Left ventricle myocardium superior (tissue), 1 donor: ENCODE measurements at places on chromosomes 7 and 10. TPM values are rescaled to one million over a fixed set of nuclear protein-coding genes. Genes with fewer than 3 reads are reported as not detected.

- DNase-seq: no peak
These were observed 9.9 kb downstream of the CNNM1 start for GRCh38 chr10:99339077-99339476.

DNA sequence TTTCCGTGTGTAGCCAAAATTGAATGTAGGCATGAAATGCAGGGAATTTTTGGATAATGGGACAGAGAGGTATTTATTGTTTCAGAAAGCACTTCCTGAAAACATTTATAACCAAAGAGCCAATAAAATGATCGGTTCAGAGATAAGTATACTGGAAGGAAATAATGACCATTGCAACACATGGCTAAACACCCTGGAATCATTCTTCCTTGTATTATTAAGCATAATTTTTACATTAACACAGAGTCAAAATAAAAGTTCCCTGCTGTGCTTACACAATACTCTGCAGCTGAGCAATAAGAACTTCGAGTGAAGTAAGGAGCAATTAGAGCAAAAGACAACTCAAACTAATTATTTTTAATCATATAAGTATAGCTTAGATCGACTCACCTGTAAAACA, 648.3 kb downstream of the TNS3 start:
- no peak for DNase-seq

- DNase-seq: no peak
These were observed 34.1 kb upstream of the TSPAN33 start for GRCh38 chr7:129110258-129110981.

GRCh38 chr10:117718986-117719920, 176.7 kb downstream of the EMX2 start:
- DNase-seq: no peak

- no peak for DNase-seq
These were observed 55.0 kb downstream of the LRRC4 start for GRCh38 chr7:127976056-127976737.

DNA sequence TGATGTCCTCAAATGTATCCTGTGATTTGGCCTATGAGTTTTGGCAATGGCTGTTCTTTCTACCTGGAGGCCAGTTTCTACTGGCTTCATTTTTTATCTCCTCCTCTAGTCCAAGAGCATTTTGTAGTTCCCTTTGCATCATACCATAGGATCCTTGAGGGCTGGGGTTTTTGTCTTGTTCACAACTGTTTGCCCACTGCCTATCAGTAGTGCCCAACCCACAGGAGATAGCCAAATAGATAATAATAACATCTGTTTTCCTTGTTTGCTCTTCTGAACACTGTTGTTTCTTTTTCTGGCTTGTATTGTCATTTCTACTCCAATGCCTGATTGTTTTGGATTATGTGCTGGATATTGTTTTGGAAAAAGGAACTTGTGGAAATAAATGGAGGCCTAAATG, 3.4 kb downstream of the CDK1 start:
- DNase-seq: no peak

DNA sequence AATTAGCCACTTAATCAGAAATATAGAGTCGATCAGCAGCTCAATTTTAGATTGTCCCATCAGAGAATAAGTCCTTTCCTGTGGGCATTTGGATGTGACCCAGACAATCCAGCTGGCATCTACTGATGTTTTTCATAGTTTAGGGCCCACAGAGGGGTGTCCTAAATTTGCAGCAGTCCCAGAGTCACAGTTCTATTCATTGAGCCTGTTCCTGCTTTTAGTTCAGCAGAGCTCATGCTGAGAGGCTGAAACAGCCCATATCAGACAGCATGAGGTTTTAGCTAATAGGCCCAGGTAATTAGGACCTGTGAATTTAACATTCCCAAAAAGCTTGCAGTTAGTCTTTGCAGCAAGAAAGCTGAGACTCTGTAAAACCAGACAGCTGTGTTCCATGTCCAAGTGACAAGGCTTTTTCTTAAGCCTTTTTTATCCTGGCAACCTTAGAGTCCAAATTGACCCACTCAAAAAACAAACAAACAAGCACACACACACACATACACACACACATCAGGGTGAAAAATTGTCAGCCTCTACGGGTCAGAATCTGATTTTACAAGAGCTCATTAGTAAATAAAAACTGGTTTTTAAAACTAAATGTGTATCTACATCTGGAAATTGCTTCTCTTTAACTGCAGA, 33.7 kb downstream of the ANKIB1 start:
- DNase-seq: no peak

- DNase-seq: no peak
These were observed 40.3 kb downstream of the CELF2 start for GRCh38 chr10:11057994-11058393.

- no peak for DNase-seq
These were observed 175.8 kb downstream of the VTI1A start for GRCh38 chr10:112622786-112623185.

GRCh38 chr7:92622030-92622429, 31.8 kb upstream of the FAM133B start:
- DNase-seq: no peak

DNA sequence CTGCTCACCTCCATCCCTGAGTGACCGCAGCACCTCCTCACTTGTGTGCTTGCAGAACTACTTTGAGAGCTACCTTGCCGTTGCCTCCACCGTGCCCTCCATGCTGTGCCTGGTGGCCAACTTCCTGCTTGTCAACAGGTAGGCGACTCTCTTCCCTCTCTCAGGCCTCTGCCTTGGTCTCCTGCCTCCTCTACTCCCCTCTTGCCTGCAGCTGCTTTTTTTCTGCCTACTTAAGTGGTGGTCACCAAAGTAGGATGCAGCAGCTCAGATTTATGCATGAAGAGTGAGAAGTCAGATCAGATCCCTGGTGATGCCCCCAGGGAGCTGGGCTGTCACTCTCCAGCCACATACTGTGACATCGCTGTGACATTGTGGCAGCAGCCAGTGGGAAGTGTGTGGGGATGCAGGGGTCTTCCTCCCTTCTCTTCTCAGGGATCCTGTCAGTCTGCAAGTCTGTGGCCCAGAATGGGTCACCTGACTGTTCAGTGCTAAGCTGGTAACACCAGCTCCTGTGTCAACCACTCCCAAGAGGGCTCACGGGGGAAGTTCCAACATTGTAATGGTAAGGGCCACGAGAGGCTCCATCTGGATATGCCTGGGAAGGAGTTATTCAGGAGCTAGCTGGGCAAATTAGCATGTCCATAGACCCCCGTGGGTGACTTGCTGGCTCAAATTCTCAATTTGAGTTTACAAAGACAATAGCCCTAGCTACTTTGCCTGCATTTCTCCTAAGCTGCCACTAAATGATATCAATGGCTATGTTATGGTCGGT, 25.3 kb downstream of the SLC29A3 start:
- DNase-seq: no peak

DNA sequence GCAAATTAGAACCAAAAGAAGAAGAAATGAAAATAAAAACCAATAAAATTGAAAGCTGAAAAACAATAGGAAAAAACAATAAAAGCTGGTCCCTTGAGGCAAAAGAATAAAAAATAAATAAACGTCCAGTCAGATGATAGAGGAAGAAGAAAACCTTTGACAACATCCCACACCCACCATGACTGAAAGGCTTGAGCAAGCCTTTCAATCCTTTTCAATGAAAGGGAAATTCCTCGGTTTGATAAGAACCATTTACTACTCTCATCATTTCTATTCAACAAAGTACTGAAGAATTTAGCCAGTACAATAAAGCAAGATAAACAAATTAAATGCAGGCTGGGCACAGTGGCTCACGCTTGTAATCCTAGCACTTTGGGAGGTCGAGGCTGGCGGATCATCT, 3.8 kb downstream of the SLC25A40 start:
- DNase-seq: no peak

- DNase-seq: no peak
These were observed 74.7 kb upstream of the PRR15 start for GRCh38 chr7:29488977-29489376.

DNA sequence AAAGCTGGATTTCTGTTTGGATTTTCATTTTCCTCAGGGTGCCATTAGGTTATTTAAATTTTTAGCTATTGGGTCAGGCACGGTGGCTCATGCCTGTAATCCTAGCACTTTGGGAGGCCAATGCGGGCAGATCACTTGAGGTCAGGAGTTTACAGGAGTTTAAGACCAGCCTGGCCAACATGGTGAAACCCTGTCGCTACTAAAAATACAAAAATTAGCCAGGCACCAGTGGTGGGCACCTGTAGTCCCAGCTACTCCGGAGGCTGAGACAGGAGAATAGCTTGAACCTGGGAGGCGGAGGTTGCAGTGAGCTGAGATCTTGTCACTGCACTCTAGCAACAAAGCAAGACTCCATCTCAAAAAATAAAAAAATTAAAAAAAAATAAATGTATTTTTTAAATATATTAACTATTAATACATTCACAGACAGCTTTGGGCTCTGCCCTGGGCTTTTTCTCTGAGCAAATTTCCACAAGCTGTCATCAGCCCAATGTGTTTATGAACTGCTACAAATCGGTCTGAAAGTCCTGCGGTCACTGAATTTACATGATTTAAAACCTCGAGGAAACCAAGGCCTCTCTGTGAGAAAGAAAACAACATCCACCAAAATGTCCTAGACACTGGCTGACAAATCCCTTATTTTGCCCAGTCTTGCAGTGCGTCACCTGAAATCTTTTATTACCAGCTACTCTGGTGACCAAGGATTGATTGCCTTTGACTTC, 19.2 kb upstream of the PLEKHS1 start:
- DNase-seq: no peak

- DNase-seq: no peak
These were observed 25.9 kb upstream of the GALNT11 start for GRCh38 chr7:151999424-152000090.

GRCh38 chr10:86313621-86314041, 53.0 kb downstream of the GRID1 start:
- DNase-seq: no peak

RBP3 gene
- not detected for total RNA-seq

SFTPA1 gene
- 0.17 TPM for total RNA-seq

EBLN1 gene
- not detected for total RNA-seq

PLXNA4 gene
- total RNA-seq: 19.2 TPM

AIMP2 gene
- total RNA-seq: 54.8 TPM
